Kidney (tissue), 22 donors: ENCODE measurements at places on chromosomes 3 and 15. TPM values are rescaled to one million over a fixed set of nuclear protein-coding genes. Genes with fewer than 3 reads are reported as not detected.

DNA sequence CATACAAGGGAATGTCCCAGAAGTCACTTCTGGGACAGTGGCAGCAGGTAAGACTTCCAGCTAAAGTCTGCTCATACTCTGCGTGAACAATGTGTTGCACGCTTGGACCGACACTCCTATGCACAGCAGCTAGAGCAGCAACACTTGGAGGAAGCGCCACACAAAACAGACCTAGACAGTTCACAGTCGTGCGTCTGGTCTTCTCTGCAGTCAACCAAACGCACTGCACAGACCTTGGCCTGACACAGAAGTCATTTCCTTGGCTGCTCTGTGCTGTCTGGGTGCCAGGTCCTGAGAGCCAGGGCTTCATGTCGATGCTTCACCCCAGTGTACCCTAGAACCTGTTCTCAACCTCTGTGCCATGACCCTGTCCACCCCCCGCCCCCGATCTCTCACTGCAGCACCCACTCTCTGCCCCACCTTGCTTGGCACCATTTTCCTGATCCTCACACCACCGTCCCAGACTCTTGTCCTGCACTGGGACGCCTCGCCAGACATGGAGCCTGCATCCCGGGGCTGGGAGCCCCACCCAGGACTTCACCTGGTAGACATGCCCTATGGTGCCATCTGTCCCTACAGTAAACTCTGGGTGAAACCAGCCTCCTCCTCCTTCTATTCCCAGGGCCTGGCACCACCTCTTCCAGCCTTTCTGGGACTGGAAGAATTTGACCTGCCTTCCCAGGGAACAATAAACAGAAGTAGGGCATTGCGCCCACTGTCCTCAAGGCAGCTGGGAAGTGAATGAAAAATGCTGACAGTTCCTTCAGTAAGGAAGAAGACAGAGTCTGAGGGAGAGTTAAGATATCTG lies 3.1 kb downstream of the ATP10A start:
- DNase-seq = no peak
- H3K4me1 ChIP-seq = no peaks in the 10 kb centered on the region
- peak overlapping the region; percentile 2 for H3K27ac ChIP-seq
- no peak overlapping the region for H3K4me3 ChIP-seq
- peaks cover 2% of the 10 kb centered on the region for H3K27me3 ChIP-seq

GRCh38 chr15:60589253-60589652 lies 110.3 kb upstream of the ICE2 start:
- H3K4me1 ChIP-seq = no peaks in the 10 kb centered on the region
- no peak overlapping the region for H3K4me3 ChIP-seq
- peak; percentile 37 for DNase-seq
- no peaks in the 10 kb centered on the region for H3K36me3 ChIP-seq
- H3K27me3 ChIP-seq = peaks cover 2% of the 10 kb centered on the region
- no peak overlapping the region for H3K27ac ChIP-seq

GRCh38 chr15:50886611-50887345 lies 21.7 kb upstream of the AP4E1 start:
- H3K36me3 ChIP-seq = no peaks in the 10 kb centered on the region
- no peaks in the 10 kb centered on the region for H3K27me3 ChIP-seq
- no peak overlapping the region for H3K27ac ChIP-seq
- H3K4me1 ChIP-seq = no peaks in the 10 kb centered on the region
- H3K4me3 ChIP-seq = no peak overlapping the region
- DNase-seq = no peak

GRCh38 chr3:46075816-46076215 lies 48.5 kb upstream of the XCR1 start:
- H3K4me3 ChIP-seq = no peak overlapping the region
- H3K27me3 ChIP-seq = no peaks in the 10 kb centered on the region
- no peak for DNase-seq
- no peak overlapping the region for H3K27ac ChIP-seq
- peaks cover 3% of the 10 kb centered on the region for H3K4me1 ChIP-seq

ZNF385D gene
- 8.9 TPM for total RNA-seq

RNU6-1 gene
- total RNA-seq = not detected
